Hepatocyte (in vitro differentiated cells): ENCODE measurements at places on chromosomes 4 and X. TPM values are rescaled to one million over a fixed set of nuclear protein-coding genes. Genes with fewer than 3 reads are reported as not detected.

Gene NPY5R
- 0.30 and 0.44 TPM in 2 replicates for total RNA-seq

Gene SYTL5
- 7.3 and 8.0 TPM in 2 replicates for total RNA-seq

Gene BEX1
- total RNA-seq: 60.6 and 69.4 TPM in 2 replicates

Gene KDR
- 93.3 and 104 TPM in 2 replicates for total RNA-seq

Gene NPNT
- 198 and 228 TPM in 2 replicates for total RNA-seq

Gene MORC4
- 31.2 and 35.7 TPM in 2 replicates for total RNA-seq

Gene SUV39H1
- total RNA-seq: 2.9 and 3.1 TPM in 2 replicates
